ENCODE measurements at places on chromosomes 7 and 10. TPM values are rescaled to one million over a fixed set of nuclear protein-coding genes. Genes with fewer than 3 reads are reported as not detected.

DNA sequence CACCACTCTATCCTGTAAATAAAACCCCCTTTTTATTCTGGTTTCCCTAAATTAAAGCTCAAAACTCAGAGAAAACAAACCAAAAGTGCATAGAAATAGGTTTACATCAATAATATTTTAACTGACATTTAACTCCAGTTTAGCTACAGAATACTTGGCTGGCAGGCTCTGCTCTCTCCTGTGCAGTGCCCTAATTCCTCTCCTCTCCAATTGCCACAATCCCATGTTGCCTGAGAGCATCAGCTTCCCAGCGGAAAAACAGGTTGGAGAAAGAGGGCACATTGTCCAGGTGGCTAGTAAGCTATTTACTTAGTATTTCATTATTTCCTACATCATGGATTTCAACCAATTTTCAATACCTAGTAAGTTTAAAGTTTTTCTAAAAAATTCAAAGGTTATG lies 8.7 kb downstream of the SEMA3E start:
- no peak for DNase-seq

Gene RINT1
- 22.9 TPM for total RNA-seq

Gene ELAPOR2
- 10.3 TPM for total RNA-seq

DNA sequence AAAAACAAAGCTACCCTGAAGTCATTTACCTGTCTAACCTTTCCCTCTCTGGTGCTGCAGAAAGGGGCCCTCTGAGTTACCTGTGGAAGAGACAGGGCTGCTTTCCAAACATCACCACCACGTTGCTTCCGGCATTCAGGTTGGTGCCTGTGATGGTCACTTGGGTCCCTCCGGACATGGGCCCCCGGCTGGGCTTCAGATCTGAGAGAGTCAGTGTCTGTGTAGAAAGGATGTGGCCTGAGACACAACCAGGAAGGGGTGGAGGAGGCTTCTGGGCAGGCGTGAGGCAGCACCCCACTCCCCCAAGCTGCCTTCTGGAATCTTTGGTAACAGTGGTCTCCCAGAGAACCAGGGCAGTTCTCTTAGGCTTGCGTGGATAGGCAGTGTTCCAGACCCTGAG lies 388.9 kb downstream of the PLXNA4 start:
- no peak for DNase-seq

Gene FZD8
- 1.7 TPM for total RNA-seq

DNA sequence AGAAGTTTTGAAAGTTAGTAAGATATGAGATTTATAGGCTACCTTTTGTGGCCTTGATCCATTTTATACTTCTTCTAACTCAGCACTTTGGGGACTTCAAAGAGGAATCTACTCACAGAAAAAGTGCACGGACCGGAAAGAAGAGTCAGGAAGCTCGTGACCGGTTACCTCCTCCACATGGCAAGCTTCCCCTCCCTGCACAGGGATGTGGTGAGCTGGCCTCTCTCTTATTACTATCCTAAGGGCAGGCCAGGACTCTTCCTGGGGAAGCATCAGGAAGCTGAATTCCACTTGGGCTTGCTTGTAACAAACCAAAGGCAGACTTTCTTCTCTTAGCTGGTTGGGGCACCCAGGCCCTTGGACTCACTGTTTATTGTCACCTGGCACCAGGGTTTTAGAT lies 170.8 kb upstream of the GLI3 start:
- no peak for DNase-seq

Gene EVX1
- not detected for total RNA-seq

DNA sequence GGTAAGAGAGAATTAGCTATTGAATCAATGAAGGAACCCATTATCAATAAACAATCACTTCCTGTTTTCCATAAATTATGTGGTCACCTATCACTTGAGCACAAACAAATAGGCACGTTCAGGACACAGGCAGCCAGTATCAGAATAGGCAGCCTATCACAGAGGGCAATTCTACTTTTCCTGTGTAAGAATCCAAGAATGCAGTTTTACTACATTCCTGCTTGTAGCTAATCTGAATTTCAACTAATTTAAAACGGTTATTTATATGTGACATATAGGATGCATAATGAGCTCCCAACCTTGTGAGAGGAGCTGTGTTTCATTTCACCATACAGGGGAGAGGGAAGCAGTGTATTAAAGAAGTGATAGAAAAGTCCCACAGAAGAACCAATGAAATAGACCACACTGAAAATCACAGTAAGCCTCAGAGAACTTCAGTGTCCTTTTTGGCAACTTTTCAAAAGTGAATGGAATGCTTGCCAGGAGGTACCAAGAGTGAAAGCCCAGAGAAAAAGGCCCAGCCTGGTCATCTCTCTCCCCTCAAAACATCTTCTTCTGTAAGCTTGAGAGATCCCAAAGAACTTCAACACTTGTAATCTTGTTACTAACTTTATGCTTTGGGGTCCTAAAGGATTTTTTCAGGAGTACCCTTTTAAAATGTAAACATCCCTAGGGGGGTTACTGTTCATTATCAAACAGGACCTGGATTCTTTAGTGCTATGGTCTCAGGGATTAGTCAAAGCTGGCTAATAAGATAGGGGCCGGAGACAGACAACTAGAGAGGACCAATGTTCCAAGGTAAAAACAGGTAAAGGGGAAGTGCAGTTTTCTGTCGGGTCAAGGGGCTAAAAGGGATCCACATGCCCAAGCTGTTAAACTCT lies 1.3 kb downstream of the IMMP2L start:
- DNase-seq = no peak

- DNase-seq = no peak
Observed at GRCh38 chr7:70344726-70345125, 746.5 kb downstream of the AUTS2 start.

- DNase-seq = no peak
Observed at GRCh38 chr7:1995426-1995825, 237.3 kb downstream of the MAD1L1 start.

Gene MBL2
- total RNA-seq = not detected

DNA sequence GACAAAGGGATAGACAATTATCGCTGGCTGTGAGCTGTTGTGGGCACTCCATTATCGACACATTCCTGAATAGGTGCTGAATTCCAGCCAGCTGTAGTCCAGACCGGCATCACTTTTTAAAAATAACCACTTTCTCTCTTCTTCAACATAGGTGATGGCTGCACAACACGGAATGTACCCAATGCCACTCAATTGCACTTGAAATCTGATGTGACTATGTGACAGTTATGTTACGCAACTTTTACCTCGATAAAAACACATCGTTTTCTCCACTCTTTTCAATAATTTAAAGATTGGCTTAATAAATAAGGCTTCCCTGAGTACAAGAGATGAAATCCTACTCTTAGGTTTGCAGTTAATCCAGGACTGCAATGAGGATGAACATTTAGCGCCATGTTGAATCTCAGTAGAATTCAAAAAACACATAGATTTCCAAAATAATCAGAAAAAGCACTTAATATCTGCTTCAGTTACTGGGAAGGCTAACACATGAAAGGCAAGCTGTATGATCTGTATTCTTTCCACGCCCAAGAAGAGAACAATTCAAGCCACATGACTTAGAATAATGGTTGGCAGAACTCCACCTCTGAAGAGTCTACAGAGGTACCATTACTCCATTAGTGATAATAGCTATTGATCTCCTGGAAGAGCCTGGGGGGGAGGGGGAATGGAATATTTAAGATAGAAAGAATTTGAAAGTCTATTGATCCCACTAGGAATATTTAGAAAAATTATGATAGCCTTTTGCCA lies 3.6 kb downstream of the YWHAG start:
- no peak for DNase-seq
